ENCODE measurements at places on chromosomes 4 and X. TPM values are rescaled to one million over a fixed set of nuclear protein-coding genes. Genes with fewer than 3 reads are reported as not detected.

Gene TRO
- total RNA-seq = 17.1 TPM

Gene LUZP4
- total RNA-seq = not detected

Gene PPEF2
- total RNA-seq = not detected

Gene PORCN
- 8.4 TPM for total RNA-seq

Gene RHOXF2B
- not detected for total RNA-seq

Gene PCDH11X
- not detected for total RNA-seq

Gene COX7B2
- total RNA-seq = not detected

Gene MTNR1A
- total RNA-seq = not detected

Gene SLITRK2
- total RNA-seq = not detected

Gene SYN1
- total RNA-seq = 0.32 TPM

Gene SYNPO2
- total RNA-seq = 194 TPM

Gene SPARCL1
- not detected for total RNA-seq

Gene PAGE2
- not detected for total RNA-seq

Gene TTC29
- under 0.01 TPM for total RNA-seq

Gene LNX1
- 0.43 TPM for total RNA-seq

Gene NXF2B
- total RNA-seq = not detected
